ENCODE measurements at places on chromosomes 16 and 17. TPM values are rescaled to one million over a fixed set of nuclear protein-coding genes. Genes with fewer than 3 reads are reported as not detected.

The LMF1 gene
- total RNA-seq: 19.0 TPM

The HEATR9 gene
- total RNA-seq: 0.17 TPM

- no peak for DNase-seq
Observed at GRCh38 chr16:83308414-83308813, 499.4 kb upstream of the HSBP1 start.

- no peak for DNase-seq
Observed at GRCh38 chr17:19371259-19372010, 6.9 kb upstream of the MAPK7 start.

Measured in upper lobe of right lung (tissue), 1 donor.